ENCODE measurements at places on chromosomes 2 and 18.

DNA sequence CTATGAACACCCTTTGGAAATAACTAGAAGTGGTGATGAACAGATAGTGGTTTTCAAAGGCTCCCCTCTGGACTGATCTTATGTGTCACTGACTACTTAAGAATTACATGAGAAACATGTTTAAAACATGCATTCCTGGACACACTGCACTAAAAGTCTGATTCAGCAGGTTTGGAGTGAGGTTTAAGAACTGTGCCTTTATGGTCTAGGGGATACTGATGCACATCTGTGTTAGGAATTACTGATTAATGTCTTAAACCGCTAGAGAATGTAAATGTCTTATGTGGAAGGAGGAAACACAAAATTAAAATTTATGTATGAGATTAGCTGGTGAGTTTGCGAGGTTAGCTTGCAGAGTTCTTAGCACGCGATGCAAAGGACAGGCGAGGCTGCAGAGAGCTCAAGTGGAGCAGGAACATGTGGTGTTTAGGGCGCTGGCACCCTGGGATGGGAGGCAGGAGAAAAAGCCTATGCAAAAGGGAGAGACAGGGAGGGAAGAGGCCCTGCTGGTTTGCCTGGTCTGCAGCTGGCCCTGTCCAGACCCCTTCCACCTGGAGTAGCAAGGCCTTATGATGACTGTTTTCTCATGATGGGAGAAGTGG lies 11.7 kb downstream of the SH3YL1 start:
- no peak for DNase-seq

DNA sequence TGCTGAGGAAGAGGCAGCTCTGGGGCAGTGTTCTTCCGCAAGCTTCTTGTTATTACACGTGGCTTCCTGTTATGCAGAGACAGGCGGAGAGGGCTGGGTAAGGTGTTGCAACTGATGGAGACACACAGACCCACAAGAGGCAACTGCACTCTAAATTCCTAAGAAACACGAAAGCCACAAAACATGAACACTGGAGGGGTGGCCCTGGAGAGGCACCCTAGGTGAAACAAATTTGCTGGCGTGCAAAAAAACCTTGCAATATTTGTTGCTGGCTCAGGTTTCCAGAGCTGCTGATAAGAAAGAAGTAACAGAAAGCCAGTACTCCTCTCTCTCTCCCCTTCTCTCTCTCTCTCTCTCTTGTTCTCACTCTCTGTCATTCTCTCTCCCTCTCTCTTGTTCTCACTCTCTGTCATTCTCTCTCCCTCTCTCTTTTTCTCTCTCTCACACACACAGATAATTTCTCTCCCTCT lies 31.8 kb downstream of the ARHGAP25 start:
- DNase-seq, result no peak

- no peak for DNase-seq
Observed at GRCh38 chr2:74762789-74763188, 71.1 kb upstream of the HK2 start.

- DNase-seq, result no peak
Observed at GRCh38 chr2:72198532-72199241, 51.0 kb upstream of the CYP26B1 start.

GRCh38 chr2:64015391-64015790 lies 3.8 kb downstream of the VPS54 start:
- DNase-seq, result no peak

- no peak for DNase-seq
Observed at GRCh38 chr2:149184991-149185390, 145.4 kb upstream of the LYPD6 start.

DNA sequence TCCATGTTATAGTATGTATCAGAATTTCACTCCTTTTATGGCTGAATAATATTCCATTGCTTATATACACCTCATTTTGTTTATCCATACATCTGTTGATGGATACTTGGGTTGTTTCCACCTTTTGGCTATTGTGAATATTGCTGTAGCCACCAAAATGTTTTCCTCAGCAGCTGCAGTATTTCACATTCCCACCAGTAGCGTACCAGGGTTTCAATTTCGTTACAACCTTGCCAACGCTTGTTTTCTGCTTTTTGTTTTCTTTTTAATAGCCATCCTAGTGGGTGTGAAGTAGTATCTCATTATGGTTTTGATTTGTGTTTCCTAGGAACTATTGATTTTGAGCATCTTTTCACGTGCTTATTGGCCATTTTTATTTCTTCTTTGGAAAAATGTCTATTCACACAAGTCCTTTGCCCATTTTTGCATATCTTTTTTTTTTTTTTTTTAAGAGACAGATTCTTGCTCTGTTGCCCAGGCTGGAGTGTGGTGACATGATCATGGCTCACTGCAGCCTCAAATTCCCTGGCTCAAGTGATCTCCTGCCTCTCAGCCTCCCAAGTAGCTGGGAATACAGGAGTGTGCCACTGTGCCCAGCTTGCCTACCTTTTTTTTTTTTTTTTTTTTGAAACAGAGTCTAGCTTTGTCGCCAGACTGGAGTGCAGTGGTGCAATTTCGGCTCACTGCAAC lies 14.2 kb downstream of the UBXN2A start:
- no peak for DNase-seq

- DNase-seq, result no peak
Observed at GRCh38 chr2:72330652-72331051, 183.0 kb upstream of the CYP26B1 start.

- no peak for DNase-seq
Observed at GRCh38 chr2:166372046-166372445, 3.7 kb downstream of the SCN9A start.

GRCh38 chr2:231606941-231607340 lies 14.3 kb downstream of the TEX44 start:
- DNase-seq, result no peak

GRCh38 chr2:231676243-231676642 lies 32.1 kb upstream of the PTMA start:
- DNase-seq, result no peak

DNA sequence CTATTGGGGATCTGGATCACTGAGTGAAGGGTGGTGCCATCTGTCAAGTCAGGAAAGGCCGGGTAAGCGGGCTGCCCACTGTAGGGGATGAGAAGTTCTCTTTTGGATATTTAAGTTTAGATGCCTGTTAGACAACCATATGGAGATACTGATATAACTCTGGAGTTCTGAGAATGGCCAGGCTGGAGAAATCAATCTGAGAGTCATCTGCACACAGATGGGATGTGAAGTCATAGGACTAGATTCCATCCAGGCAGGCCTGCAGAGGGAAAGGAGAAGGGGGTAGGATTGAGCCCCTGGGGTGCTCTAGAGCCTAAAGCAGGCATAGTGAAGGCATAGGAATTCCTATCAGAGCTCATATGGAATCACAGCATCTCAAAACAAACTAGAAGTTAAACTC lies 30.1 kb downstream of the SPRED2 start:
- no peak for DNase-seq

GRCh38 chr2:101972621-101973434 lies 18.9 kb upstream of the IL1R2 start:
- no peak for DNase-seq

GRCh38 chr18:36355511-36355910 lies 58.0 kb downstream of the FHOD3 start:
- no peak for DNase-seq

DNA sequence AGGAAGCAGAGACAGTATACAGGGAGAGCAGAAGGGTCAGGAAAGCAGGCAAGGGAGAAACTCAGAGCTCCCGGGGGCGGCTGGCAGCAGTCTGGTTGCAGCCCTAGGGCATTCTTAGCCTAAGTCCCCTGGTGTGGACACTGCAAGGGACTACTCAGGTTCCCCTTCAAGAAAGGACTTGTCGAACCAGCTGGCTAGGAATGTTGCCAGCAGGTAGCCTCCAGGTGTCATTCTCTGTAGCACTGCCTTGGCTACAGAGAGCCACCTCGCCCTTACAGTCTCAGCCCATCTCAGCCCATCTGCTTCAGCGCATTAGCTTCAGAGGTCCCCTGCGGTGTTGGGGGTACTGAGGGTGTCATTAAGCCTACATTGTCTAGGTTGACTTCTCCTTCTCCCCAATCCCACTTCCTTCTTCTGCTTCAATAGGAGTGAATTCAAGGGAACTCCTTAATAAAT lies 11.3 kb upstream of the TMSB10 start:
- no peak for DNase-seq

GRCh38 chr2:145408980-145409379 lies 889.1 kb upstream of the ZEB2 start:
- no peak for DNase-seq

DNA sequence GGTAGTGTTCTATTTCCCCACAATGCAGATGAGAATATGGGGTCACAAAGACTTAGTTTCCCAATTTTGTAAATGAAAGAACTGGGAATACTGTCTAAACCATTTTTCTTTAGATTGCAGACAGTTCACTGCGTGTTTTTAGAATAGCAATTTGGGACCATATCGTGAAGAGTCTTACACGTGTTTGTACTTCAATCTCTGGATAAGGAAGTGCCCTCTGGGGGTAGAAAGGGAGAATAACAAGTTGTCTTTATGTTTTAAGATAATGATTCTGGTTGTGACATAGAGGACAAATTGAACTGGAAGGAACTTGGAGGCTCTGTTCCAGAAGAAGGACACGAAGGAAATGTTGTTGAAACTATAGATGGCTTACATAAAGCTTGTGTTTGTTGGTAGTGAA lies 457.7 kb downstream of the CBLN2 start:
- no peak for DNase-seq

DNA sequence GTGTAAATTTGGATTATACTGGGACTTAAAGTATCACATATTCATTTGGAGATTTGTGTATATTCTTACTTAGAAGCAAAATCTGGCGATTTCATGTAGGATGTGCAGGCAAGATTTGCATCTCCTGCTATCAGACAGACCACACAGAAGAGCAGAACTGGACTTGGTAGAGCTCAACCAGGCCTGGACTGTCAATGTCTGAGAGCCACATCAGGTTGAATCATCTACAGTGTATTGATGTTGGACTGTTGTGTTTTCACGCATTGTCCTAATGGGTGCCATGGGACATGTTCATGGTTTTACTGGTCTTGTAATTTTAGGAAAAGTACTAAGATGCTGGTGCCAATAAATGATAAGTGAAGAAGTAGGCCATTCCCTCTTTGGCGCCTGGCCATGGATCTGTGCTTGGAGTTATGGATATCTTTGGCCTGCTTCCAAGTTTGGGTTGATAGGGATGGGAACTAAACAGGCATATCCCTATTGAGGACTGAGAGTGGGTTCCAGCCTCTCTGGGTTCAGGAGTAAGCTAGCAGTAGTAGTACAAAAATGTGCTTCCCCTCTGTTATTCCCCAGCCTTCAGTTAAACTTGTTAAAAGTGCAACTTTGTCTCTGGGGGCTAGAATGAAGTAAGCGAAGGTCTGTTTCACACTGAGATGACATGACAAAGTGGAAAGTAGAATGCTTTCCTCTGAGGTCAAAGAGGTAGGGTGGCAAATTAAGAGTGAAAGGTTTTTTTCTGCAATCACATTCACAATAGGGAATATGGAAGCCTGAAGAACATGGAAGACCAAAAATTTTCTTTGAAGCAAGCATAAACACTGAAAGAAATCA lies 49.2 kb upstream of the NEMP2 start:
- DNase-seq, result no peak

DNA sequence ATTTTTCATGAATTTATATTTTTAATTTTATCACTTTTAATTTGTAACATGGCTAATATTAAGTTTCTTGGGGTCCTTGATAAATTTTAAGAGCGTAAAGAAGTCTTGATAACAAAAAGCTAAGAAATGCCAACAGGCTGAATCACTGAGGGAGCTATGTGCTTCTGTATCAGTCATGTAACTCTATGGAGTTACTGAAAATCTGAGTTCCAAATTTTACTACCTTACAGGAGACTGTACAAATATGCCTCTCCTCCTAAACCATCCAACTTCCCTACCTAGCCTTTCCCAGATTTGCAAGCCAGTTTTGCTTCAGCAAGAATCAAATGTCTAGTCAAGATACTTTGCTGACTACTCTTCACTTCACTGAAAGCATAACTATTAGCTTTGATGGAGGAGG lies 35.7 kb downstream of the FEZ2 start:
- DNase-seq, result no peak

- no peak for DNase-seq
Observed at GRCh38 chr18:57437766-57438671, 2.8 kb downstream of the ONECUT2 start.

DNA sequence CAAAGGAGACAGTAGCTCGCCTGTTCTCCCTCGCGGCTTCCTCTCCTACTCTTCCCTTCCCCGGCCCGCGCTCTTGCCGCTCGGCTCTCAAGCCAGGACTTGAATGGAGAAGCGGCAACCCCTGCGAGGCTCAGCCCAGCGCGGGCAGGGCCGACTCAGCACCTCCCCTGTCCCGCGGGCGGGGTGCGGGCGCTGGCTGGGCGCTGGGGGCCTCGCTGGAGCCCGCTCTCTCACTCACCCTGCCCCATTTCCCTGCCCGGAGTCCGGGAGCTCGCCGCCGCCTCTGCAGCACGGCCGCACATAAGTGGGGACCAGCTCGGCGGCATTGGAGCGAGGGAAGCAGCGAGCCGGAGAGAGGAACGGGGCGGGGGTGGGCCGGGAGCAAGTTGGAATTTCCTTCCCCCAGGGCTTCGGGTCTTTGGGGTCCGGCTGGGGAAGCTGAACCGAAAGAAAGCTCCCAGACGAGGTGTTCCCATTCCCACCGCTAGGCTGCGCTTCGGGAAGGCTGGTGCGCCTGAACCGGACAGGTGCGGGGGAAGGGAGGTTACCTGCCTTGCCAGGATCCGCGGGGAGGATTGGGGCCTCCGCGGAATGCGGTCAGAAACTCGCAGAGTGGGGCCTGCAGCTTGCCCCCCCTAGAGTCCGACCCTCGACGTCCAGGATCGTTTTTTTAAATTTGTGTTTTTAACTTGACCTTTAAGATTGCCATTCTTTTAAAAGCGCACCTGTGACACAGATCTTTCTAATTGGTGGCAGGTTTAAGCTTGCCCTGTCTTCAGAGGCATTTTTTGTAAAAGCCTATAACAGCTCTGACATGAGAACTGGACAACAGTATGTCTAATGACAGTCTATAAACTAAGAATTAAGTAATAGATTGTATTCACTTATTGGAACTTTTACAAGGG lies at the start of gene COBLL1:
TSS of gene COBLL1 (minus strand) at position 105 of the 905 bp plus-strand sequence. CDS start 627 bp downstream, outside the sequence.
- peak; percentile 2 for DNase-seq

GRCh38 chr2:6080932-6081753 lies 389.0 kb downstream of the SOX11 start:
- DNase-seq, result no peak

- DNase-seq, result no peak
Observed at GRCh38 chr2:43186679-43187374, 39.6 kb downstream of the ZFP36L2 start.
